ENCODE measurements at places on chromosomes 6 and 20.

DNA sequence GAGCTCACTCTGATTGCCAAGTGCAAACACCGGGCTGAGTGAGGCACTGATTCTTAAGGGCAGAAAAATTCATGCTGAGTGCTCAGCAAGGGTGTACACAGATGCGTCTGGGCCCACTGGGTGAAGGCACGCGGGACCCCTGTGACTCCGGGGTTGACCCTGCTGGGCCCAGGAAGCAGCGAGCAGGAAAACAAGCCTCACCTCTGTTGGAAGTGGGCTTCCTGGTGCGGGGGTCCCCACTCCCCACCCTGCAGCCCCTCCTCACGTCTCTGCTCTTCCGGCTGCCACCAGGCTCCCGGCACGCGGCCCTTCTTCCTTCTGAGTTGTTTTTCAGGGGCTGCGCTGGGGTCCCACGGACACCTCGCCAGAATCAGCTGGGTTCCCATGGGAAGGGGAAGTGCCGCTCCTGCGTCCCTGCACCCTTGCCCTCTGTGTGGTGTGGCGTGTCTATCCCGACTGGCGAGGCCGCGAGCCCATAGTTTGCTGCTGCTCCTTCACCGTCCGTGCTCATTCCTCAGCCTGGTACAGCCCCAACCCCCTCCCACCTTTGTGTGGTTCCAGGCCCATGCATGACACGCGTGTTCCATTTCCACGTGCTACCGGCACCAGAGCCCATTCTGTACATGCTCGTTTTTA, 80.6 kb upstream of the BHLHE23 start:
- no peak for DNase-seq

DNA sequence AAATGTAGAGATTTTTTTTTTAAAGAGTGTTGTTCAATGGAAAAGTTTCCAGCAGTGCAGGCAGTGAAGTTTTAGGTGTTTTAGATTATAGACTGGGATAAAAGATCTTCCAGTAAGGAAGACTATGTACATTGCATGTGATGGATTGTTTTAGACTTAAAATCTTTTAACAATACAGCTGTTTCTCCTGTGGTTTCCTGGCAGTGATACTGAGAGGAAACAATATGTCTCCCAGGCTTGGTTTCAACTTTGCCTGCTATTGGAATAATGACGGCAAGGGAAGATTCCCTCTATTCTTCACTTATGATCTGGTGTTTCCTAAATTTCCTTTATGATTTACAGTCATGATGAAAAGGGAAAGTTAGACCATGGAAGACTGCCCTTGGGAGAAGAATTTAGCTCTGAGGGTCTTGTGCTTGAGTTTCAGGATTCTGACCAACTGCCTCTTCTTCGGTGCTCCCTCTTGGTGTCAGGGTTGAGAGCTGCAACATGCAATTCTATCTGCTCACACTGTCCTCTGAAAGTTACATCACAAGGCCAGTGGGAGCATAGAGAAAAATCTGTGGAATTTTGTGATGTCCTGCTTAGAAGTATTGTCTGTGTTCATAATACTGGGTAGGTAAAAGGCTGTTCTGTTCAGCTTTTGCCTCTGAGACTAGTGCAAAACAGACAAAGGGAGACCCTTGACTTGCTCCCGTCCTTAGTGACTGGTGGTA, 262.8 kb upstream of the MAN1A1 start:
- DNase-seq, result no peak

GRCh38 chr6:116561377-116562018, 7.9 kb downstream of the CALHM4 start:
- DNase-seq, result peak; percentile 37

GRCh38 chr20:38844963-38845362, 39.5 kb downstream of the PPP1R16B start:
- no peak for DNase-seq

DNA sequence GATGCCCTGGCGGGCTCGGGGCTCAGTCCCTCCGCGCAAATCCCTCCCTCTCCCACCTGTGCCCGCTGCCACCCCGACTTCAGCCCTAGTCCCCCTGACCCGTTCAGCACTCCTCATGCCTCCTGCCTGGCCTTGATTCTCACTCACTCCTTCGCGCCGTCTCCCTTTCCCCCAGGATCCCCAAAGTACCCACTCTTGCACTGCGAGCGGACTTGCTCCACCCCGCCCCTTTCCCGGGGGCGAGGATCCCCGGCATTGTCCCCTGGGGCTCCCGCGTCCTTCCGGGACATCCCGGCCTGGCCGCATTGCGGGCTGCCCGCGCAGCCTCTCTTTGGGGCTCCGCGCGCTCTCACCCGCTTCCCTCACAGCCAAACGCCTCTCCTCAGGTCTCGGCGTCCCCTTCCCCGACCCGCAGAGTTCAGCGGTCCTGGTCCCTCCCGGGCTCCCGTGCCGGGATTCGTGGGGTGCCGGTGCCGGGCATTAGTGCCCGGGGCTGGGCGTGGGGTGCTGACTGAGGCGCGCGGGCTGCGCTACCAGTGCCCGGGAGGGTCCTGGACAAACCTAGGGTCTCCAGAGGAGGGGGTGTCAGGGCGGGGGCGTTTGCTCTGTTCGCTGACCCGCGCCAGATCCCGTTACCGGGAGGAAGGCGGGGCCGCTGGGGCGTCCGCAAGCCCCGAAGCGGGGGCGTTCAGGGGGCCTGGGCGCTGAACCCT, 45.5 kb upstream of the SUPT3H start:
- DNase-seq, result no peak

Data from stimulated activated CD8-positive, alpha-beta memory T cell treated with anti-CD3 and anti-CD28 coated beads, Interleukin-15, amount 100 ng/mL, for 48 hours (primary cell).